HCT116 (cell line): ENCODE measurements at places on chromosomes 7 and 10. TPM values are rescaled to one million over a fixed set of nuclear protein-coding genes. Genes with fewer than 3 reads are reported as not detected.
A peak's percentile ranks its signal among the peaks of the same experiment; 100 is the strongest.

DNA sequence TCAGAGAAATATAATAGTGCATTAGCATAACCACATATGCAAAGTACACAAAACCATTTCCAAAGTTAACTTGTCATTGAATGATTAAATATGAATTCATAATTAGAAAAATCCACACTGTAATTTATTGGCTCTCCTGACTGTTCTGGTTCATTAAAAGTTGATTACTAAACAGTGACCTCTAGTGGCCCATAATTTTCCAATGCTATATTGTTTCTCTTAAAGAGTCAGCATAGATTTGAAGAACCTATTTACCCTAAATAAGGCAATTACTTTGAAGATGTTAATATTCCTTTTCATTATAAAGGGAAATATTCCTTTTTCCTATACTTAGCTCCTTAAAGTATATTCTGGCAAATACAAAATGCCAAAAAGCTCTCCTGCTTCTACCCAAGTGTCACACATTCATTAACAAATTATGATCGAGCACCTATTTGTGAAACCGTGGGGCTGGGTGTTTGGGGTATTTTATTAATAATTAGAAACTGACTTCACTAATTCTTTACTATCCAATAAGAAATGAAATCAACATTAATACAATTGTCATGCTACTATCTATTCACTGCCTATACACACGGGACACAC lies 86.2 kb downstream of the HIBADH start:
- no peaks in the 10 kb centered on the region for H3K27me3 ChIP-seq
- H3K36me3 ChIP-seq = no peaks in the 10 kb centered on the region
- H3K27ac ChIP-seq = no peak overlapping the region
- H3K4me3 ChIP-seq = no peak overlapping the region
- DNase-seq = peak; percentile 29

DNA sequence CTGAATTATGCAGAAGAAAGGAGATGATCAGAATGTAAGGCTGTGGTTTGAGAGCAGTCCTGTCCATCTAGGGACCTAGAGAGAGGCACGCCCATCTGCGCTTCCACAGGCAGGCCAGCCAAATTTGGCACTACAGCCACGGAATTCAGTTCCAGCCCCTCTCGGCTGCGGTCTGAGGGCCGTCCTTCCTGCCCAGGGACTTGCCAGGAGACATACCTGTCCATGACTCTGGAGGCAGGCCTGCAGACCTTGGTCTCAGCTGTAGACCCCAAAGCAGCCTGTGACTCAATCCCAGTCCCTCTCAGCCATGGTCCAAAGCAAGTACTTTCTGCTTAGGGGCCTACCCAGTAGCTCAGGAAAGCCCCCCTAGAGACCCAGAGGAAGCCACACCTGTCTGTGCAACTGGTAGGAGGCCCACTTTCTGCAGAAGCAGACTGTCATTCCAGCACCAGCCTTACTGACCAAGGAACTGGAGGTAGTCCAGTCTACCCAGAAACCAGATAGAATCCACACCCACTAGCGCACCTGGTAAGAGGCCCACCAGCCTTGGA lies 720.9 kb downstream of the PARD3 start:
- no peaks in the 10 kb centered on the region for H3K27me3 ChIP-seq
- DNase-seq = no peak
- H3K27ac ChIP-seq = no peak overlapping the region
- no peaks in the 10 kb centered on the region for H3K36me3 ChIP-seq

DNA sequence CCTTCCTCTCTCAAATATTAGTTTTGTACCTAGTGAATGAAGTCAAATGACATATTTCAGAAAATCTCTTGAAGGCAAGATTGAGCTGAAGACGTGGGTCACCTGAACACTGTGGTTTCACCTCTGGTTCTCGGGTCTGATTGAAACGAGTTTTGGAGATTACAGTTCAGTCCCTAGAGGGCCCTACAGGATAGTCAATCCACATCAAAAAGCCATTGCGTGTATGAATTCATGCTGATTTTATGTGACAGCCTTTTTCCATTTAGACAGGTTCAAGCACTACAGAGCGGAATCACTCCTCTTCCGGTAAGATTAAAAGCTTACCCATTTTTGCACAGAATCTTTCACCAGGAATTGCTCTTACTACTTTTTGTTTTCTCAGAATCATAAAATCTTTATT lies 62.2 kb downstream of the VIM start:
- H3K27me3 ChIP-seq = no peaks in the 10 kb centered on the region
- no peak overlapping the region for H3K4me3 ChIP-seq
- H3K27ac ChIP-seq = no peak overlapping the region
- DNase-seq = peak; percentile 50

DNA sequence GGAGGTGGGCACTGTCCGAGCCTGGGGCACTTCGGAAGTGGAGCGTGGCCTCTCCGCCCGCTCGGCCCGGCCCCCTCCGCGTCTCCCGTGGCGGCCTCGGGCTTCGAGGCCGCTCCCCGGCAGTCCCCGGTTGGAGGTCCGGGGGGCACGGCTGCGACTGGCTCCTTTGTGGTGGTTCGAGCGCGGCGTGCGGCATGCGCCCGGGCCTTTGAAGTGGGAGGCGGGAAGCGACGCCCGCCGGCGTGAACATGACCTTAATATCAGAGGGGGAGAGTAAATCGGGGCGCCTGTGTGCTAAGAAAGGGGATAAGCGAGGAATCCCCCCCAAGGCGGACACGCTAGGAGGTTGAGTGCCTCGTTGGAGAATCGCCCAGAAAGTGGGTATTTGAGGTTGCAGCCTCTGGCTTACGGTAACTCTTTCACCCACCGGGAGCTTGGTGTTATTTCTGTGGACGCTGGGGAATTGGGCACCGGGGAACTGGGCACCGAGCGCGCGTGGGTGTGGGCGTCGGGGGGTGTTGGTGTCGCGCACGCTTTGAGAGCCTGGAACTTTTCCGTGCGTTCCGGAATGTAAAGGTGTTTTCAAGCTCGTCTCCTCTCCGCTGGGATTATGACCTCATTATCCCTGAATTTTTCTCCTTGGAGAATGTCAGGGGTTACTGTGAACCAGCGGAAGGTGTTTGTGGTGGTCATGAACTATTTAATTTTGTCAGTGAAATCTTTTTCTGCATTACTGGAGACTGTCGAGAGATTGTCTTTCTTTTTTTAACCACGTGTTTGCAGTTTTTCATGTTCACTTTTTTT lies 660 bp downstream of the SUV39H2 start:
- peaks cover 4% of the 10 kb centered on the region for H3K36me3 ChIP-seq
- H3K27ac ChIP-seq = peak overlapping the region; percentile 79
- H3K4me3 ChIP-seq = peak overlapping the region; percentile 88
- H3K4me1 ChIP-seq = peaks cover 9% of the 10 kb centered on the region

GRCh38 chr7:2450198-2451107 lies 25.7 kb downstream of the GRIFIN start:
- H3K4me1 ChIP-seq = peaks cover 10% of the 10 kb centered on the region; the same call in 1 of the 2 replicates
- DNase-seq = no peak
- H3K27me3 ChIP-seq = no peaks in the 10 kb centered on the region
- no peak overlapping the region for H3K4me3 ChIP-seq

DNA sequence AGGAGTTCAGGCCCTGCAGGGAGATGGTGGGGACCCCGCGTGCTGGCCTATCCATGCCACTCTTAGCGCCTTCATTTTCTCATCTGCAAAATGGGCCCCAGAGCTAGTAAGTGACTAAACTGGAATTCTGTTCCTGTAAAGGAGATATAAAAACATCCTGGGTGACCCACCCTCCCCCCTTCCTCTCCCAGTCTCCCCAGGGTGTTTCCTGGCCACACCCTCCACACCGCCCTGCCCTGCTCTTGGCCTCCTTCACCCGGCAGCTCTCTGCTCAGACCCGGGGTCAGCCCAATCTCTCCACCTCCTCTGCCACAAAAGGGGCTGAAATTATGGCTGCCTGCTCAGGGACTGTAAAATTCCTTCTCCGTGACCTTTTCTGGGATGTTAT lies 70.7 kb downstream of the C10orf105 start:
- no peaks in the 10 kb centered on the region for H3K36me3 ChIP-seq
- no peak overlapping the region for H3K4me3 ChIP-seq
- no peak for DNase-seq

DNA sequence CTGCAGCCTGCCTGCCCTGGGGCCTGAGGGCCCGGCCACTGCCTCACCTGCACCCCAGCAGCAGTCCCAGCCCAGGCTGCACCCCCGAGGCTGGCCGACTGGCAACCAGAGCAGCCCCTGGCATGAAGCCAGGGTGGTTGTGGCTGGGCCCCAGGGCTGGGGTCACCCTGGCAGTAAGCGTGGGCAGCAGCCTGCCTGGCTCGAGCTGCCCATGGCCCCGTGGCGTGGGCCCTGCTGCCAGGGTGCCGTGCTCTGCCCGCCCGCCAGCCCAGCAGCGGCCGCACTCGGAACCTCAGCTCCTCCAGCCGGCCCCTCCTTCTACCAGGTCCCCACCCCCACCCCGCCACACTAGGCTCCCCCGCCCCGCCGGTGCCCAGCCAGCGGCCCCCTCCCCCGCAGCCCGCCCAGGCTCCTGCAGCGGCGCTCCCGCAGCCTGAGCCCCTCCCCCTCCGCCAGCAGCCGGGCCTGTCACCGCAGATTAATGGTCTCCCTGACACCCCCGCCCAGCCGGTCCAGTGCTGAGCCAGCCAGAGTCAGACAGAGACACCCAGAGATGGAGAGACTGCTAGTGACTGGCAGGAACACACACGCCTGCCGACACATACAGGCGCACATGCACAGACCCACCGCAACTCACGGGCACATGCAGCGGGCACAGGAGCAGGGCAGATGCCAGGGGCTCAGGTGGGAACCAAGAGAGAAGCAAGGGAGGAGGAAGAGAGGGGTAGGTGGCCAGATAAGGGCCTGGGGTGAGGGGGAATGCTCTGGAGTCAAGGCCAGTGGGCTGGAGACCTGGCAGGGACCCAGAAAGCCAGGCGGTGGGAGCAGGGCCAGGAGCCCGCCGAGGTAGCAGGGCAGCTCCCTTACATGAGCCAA lies 22.4 kb downstream of the KCNH2 start:
- H3K36me3 ChIP-seq = no peaks in the 10 kb centered on the region
- DNase-seq = no peak
- no peak overlapping the region for H3K4me3 ChIP-seq
- no peak overlapping the region for H3K27ac ChIP-seq

- no peak overlapping the region for H3K27ac ChIP-seq
- no peak for DNase-seq
- no peaks in the 10 kb centered on the region for H3K4me1 ChIP-seq
- no peaks in the 10 kb centered on the region for H3K36me3 ChIP-seq
Measured at GRCh38 chr10:85612378-85612775, 754.2 kb downstream of the GRID1 start.

DNA sequence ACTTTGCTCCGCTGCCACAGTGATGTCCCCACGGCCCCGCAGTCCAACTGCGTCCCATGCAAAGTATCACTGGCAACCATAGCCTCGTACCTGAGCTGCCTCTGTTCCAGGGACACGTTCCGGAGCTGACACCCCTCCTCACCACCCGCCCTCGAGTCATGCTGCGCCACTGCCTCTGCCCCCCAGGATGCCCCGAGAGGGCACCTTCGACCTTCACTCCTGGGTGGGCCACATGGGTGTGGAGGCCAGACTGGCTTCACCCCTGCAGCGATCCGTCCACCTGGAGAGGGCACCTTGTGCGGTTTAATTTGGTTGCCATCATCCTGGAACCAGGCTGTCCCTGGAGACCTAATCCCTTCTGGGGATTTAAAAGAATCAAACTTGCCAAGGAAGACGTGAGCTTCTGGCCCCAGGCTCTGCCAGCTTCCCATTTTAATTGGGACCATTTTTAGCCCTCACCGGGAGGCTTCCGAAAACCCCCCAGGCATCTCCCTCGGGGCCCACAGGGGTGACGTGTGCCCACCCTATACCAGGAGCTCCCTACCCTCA lies 19.2 kb upstream of the TNRC18 start:
- no peak for DNase-seq
- no peaks in the 10 kb centered on the region for H3K27me3 ChIP-seq
- H3K4me3 ChIP-seq = no peak overlapping the region
- H3K36me3 ChIP-seq = no peaks in the 10 kb centered on the region
- H3K4me1 ChIP-seq = no peaks in the 10 kb centered on the region

DNA sequence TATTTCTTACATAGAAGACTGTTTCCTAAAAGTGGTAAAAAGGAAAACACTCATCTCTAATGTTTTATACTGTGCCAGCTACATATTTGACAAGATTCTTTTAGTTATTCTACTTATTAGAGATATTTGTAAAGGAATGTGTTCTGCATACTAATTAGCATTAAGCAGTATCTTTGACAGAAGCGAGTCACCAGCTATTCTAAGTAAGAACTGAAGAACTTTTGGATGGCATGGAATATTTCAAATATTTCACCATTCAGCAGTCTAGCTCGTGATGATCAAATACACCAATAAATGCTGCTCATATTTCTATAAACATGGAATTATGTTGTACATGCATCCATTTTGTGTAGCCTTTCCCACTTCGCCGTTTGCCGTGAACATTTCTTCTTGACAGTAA lies 241.6 kb upstream of the TCF7L2 start:
- DNase-seq = no peak
- H3K4me1 ChIP-seq = no peaks in the 10 kb centered on the region
- H3K27me3 ChIP-seq = no peaks in the 10 kb centered on the region

The ANLN gene
- 130 TPM for total RNA-seq

The TUBB8 gene
- total RNA-seq = 0.39 TPM

The FKBP6 gene
- not detected for total RNA-seq

DNA sequence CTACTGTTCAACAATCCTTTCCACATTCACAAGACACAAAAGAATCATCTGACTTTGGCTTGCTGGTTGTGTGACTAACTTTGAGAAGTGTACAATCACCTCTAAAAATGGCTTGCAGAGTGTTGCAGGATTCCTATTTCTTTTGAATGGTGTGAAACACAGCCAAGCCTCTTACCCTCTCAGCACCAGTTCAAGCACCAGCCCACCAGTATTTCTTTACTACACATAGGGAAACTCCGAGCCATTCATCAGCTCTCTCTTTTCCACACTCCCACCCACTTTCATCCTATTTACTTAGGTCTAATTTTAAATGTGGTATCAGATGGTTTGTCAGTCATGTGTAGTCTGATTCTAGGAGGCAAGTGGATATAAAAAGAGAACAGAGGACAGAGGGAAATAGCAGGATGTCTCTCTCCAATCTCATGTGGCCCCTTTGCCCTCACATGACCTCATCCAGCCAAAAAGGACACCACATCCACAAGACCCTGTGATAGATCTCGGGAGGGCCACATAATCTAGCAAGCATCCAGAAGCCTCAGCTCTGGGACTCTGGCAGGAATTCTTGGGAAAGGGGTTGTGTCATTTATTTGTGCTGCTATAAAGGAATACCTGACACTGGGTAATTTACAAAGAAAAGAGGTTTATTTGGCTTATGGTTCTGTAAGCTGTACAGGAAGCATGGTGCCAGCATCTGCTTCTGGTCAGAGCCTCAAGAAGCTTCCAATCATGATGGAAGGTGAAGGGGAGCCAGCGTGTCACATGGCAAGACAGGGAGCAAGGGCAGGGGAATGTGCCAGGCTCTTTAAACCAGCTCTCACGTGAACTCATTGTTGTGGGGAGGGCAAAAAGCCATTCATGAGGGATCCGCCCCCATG lies 66.8 kb upstream of the NEBL start:
- no peaks in the 10 kb centered on the region for H3K27me3 ChIP-seq
- no peak overlapping the region for H3K27ac ChIP-seq
- no peak overlapping the region for H3K4me3 ChIP-seq
- DNase-seq = no peak
- no peaks in the 10 kb centered on the region for H3K36me3 ChIP-seq

GRCh38 chr7:17155529-17155928 lies 142.9 kb upstream of the AHR start:
- H3K4me1 ChIP-seq = no peaks in the 10 kb centered on the region
- no peaks in the 10 kb centered on the region for H3K36me3 ChIP-seq
- H3K27me3 ChIP-seq = no peaks in the 10 kb centered on the region
- H3K4me3 ChIP-seq = no peak overlapping the region
- H3K27ac ChIP-seq = no peak overlapping the region
